Thoracic aorta (tissue), 2 donors: ENCODE measurements at places on chromosomes 11 and 22.
A peak's percentile ranks its signal among the peaks of the same experiment; 100 is the strongest.

- H3K4me1 ChIP-seq: peaks cover 17% of the 10 kb centered on the region
- no peak for DNase-seq
- no peak overlapping the region for H3K27ac ChIP-seq
- H3K27me3 ChIP-seq: peaks cover 9% of the 10 kb centered on the region
- H3K4me3 ChIP-seq: no peak overlapping the region
These were observed 20.1 kb upstream of the BDNF start for GRCh38 chr11:27720277-27720830.

DNA sequence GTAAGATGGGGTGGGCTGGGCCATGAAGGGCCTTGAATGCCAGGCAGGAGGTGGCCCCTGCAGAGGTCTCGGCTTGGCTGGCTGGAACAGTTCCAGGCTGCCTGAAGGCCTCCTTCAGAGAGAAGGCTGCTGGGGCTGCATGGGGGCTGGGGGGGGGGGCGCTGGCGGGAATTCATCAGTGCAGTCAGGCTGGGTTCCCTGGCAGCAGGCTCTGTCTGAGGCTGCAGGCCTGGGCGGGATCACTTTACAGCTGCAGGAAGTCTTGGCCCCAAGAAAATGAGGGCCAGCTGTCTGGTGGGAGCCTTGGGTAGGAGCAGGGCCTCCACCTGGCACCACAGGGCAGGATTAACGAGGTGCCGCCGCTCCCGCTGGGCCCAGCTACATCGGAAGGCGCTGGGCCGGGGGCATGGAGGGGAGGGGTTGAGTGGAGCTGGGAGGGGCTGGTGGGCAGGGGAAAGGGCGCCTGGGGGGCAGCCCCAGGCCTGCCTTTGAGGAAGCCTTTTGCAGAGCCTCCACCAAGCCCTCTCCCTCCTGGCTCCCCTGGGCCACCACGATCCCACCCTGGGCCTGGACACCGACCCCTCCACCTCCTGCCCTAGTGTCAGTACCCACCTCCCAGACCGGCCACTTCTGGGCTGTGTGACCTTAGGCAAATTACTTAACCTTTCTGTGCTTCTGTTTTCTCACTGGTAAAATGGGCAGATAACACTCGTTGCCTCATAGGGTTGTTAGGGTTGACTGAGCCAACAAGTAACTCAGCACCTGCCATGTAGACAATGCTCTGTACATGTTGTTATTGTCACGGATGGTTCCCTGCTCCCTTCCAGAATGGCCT, 31.0 kb upstream of the HMOX1 start:
- no peak overlapping the region for H3K4me3 ChIP-seq
- H3K36me3 ChIP-seq: peaks cover 8% of the 10 kb centered on the region
- no peak for DNase-seq
- no peaks in the 10 kb centered on the region for H3K27me3 ChIP-seq

DNA sequence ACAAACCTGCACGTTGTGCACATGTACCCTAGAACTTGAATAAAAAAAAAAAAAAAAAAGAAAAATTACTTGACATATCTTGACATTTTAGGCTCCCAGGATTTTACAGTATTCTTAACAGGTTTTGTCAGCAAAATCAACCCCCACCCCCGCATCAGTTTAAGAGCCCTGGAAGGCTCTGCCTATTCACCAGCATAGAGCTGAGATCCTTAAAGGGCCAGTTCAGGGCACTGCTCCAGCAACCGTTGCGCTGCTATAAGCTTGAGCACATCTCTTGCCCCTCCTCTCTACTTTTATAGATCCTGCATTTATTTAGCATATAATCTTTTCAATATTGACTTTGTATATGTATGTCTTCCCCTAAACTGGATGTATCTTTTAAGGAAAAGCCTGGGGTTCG, 697 bp upstream of the PAFAH1B2 start:
- H3K4me3 ChIP-seq: peak overlapping the region; percentile 88
- no peak for DNase-seq
- H3K27me3 ChIP-seq: no peaks in the 10 kb centered on the region
- H3K36me3 ChIP-seq: no peaks in the 10 kb centered on the region
- peaks cover 21% of the 10 kb centered on the region for H3K4me1 ChIP-seq

DNA sequence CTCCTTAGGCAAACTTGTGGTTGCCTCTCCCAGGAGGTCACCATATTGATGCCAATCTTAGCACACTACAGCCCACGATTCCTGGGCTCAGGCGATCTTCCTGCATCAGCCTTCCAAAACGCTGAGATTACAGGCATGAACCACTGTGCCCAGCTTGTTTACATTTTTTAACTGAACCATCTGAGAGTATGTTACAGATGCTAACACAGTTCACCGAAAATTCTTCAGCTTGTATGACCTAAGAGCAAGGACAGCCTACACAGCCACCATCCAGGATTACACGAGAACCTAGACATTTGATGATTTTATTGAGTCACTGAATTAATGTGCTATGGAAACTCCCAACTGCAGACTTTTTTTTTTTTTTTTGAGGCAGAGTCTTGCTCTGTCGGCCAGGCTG, 5.8 kb upstream of the LGALS1 start:
- H3K4me3 ChIP-seq: no peak overlapping the region
- peaks cover 10% of the 10 kb centered on the region for H3K4me1 ChIP-seq
- H3K36me3 ChIP-seq: no peaks in the 10 kb centered on the region
- DNase-seq: no peak

- DNase-seq: no peak
- H3K27me3 ChIP-seq: peaks cover 5% of the 10 kb centered on the region
- no peak overlapping the region for H3K27ac ChIP-seq
- no peak overlapping the region for H3K4me3 ChIP-seq
- no peaks in the 10 kb centered on the region for H3K36me3 ChIP-seq
These were observed 5.4 kb downstream of the TBC1D10C start for GRCh38 chr11:67409261-67409666.

DNA sequence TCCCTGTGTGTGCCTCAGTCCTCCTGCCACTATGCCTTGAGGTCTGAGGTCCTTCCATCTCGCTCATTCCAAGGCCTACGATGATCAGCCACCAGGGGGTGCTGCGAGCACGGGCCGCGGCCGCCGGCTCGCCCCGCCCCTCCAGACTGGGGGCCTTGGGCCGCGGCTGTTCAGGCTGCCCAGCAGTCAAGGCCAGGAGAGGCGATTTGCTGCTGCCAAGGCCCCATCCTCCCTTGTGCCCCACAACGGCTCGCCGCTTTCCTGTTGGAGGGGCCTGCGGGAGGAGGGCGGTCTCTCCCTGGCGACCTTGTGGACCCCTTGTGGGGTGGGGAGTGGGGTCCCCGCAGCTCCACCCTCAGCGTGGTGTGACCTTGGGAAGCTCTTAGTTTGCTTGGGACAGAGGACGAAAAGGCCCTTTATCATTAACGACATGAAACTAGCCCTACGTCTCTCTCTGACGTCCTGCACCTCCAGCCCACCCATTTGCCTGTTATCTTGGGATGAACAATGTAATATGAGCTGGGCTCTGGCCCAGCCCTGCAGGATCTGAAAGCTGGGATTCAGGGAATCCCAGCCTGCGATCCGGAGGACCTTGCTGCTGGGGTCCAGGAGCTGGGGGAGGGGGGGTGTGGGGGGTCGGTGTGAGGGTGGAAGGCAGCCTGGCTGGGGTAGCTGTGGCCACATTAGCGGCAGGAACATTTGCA, 5.3 kb upstream of the GALR3 start:
- no peaks in the 10 kb centered on the region for H3K27me3 ChIP-seq
- H3K36me3 ChIP-seq: no peaks in the 10 kb centered on the region
- peaks cover 13% of the 10 kb centered on the region for H3K4me1 ChIP-seq

DNA sequence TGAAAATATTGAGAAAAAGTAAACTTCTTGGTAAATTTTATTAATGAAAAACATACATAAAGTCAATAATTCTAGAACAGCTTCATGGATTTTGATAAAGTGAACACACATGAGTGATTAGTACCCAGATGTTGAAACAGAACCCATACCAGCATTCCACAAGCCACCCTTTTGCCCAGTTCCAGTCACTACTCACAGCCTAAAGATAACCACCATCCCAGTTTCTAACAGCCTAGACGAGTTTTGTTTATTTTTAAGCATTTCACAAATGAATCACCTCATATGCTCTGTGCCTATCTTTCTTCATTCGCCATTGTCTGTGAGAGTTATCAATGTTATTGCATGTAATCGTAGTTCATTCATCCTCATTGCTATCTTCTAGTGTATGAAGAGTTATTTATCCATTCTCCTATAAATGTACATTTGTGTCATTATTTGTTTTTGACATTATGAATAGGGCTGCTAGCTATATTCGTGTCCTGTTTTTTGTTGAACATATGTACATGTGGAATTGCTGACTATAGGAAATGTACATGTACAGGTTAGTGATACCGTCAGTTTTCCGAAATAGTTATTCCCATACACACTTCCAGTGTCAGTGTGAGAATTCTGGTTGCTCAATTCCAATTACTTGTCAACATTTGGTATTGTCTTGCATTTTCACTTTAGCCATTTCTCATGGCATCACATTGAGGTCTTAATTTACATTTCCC, 44.5 kb upstream of the TEAD1 start:
- no peak overlapping the region for H3K27ac ChIP-seq
- DNase-seq: no peak
- H3K4me1 ChIP-seq: no peaks in the 10 kb centered on the region
- no peaks in the 10 kb centered on the region for H3K36me3 ChIP-seq
- H3K27me3 ChIP-seq: no peaks in the 10 kb centered on the region
- no peak overlapping the region for H3K4me3 ChIP-seq

GRCh38 chr11:123457187-123457770, 27.2 kb downstream of the GRAMD1B start:
- no peaks in the 10 kb centered on the region for H3K27me3 ChIP-seq
- H3K27ac ChIP-seq: no peak overlapping the region
- peaks cover 4% of the 10 kb centered on the region for H3K4me1 ChIP-seq
- H3K36me3 ChIP-seq: no peaks in the 10 kb centered on the region
- no peak for DNase-seq

DNA sequence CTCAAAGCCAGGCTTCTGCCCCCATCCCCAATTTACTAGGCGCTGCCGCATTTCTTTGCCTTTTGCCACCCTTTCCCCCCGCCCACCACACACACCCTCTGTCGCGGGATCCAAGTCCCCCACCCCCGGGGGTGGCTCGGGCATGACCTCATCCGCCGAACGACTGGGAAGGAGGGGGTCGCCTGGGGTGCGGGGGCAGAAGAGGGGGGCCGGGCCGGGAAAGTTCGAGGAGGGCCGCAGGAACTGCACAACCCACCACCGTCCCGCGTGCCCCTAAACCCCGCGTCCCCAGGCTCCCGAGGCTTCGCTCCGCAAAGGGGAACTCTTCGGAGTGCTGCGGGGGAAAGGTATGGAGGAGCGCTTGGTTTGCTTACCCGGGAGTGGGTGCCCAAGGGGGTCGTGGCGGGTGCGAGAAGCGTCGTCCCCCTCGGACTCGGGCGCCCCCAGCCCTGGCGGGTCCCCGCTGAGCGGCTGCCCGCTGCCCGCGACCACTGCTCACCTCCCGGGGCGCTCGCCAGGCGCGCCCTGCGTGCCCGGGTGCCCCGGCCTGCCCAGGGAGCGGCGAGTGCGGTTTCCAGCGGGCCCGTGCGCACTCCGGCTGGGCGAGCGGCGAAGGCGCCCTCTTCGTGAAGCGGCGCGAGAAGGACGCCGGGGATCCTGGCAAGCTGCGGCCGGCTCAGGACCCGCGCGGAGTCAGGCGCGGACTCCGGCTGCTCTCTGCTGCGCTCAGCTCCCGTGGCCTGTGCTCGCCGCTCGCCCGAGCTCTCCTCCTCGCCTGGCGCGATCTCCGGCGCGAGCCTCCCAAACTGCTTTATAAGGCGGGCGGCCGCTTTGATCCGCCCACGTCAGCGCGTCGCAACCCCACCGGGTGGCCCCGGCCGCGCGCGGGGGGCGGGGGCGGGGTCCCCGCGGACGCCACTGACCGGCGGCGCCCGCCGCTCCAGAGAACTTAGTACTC, 4.0 kb upstream of the WNT11 start:
- no peak overlapping the region for H3K27ac ChIP-seq
- H3K36me3 ChIP-seq: no peaks in the 10 kb centered on the region
- no peaks in the 10 kb centered on the region for H3K27me3 ChIP-seq

- H3K4me1 ChIP-seq: no peaks in the 10 kb centered on the region
- no peak for DNase-seq
- H3K4me3 ChIP-seq: no peak overlapping the region
These were observed 342.6 kb downstream of the SOX6 start for GRCh38 chr11:16013649-16014275.

DNA sequence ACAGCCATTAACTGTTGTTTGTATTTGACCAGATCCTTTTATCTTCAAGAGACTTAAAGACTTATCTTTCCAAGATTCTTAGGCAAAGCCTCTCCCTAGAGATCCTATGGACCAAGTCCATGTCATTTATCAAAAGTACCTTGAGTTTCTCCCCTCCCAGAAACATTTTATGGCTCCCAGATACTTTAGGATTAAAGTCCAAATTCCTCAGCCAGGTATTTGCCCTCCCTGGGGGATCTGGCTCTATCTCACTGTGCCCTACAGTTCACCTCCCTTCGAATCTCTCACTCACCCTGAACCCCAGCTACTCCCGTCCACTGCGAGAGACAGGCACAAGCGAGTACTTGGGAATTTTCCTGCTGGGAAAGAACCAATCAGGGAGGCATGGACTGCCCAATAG, 11.9 kb downstream of the MS4A8 start:
- no peak overlapping the region for H3K27ac ChIP-seq
- H3K4me3 ChIP-seq: no peak overlapping the region
- H3K4me1 ChIP-seq: no peaks in the 10 kb centered on the region
- no peak for DNase-seq
- no peaks in the 10 kb centered on the region for H3K36me3 ChIP-seq

DNA sequence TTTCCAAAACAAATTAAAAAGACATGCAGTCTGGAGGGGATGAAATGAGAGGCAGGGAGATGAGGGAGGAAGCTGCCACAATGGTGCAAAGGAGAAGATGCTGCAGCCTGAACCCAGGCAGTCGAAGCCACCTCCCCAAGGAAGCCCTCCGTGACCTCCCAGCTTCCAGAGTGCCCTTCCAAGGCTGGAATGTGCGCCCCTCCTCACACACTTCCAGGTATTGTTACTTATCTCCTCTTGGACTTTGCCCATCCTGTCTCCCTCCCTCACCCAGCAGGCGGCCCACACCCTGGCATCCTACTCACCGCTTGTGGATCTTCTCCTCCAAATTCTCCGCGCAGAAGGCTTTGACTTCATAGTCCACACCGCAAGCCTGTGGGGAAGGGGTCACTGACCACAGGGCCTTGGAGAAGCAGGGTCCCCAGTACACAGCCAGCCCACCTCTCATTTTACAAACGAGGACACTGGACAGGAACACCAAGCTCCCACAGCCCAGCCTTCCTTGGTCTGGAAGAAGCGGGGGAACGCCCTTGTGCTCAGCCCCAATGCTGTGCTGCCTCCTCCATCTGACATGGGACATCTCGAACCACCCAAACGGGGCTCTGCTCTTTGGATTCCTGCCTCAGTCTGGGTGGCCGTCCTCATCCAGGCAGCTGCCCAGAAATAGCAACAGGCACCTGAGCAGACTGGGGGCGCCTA, 40.3 kb downstream of the TPBGL start:
- H3K36me3 ChIP-seq: no peaks in the 10 kb centered on the region
- H3K4me3 ChIP-seq: no peak overlapping the region
- H3K27me3 ChIP-seq: no peaks in the 10 kb centered on the region
- no peak for DNase-seq
- no peaks in the 10 kb centered on the region for H3K4me1 ChIP-seq
